ENCODE measurements at places on chromosomes 6 and 20.

DNA sequence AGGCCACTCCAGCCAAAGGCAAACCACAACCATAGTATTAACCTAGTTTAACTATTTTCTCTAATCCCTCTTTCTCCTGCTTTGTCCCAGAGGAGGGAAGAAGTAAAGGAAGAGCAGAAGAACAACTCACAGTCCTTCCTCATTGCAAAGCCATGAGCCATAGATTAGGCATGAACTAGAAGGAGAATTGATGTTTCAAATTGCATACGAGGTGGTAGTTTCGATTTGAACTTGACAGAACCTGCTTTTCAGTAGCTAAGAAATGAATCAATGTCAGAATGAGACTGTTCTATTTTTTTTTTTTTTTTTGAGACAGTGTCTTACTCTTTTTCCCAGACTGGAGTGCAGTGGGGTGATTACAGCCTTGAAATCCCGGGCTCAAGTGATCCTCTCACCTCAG lies 48.3 kb downstream of the PROKR2 start:
- DNase-seq: no peak

- DNase-seq: no peak
Observed at GRCh38 chr6:137223370-137224131, 4.4 kb upstream of the IFNGR1 start.

- peak; percentile 20 for DNase-seq
Observed at GRCh38 chr20:63102721-63103375, 96.1 kb upstream of the BHLHE23 start.

GRCh38 chr6:113600551-113601339 lies 256.4 kb upstream of the MARCKS start:
- DNase-seq: no peak
